ENCODE measurements at places on chromosomes 11 and 22. TPM values are rescaled to one million over a fixed set of nuclear protein-coding genes. Genes with fewer than 3 reads are reported as not detected.

DNA sequence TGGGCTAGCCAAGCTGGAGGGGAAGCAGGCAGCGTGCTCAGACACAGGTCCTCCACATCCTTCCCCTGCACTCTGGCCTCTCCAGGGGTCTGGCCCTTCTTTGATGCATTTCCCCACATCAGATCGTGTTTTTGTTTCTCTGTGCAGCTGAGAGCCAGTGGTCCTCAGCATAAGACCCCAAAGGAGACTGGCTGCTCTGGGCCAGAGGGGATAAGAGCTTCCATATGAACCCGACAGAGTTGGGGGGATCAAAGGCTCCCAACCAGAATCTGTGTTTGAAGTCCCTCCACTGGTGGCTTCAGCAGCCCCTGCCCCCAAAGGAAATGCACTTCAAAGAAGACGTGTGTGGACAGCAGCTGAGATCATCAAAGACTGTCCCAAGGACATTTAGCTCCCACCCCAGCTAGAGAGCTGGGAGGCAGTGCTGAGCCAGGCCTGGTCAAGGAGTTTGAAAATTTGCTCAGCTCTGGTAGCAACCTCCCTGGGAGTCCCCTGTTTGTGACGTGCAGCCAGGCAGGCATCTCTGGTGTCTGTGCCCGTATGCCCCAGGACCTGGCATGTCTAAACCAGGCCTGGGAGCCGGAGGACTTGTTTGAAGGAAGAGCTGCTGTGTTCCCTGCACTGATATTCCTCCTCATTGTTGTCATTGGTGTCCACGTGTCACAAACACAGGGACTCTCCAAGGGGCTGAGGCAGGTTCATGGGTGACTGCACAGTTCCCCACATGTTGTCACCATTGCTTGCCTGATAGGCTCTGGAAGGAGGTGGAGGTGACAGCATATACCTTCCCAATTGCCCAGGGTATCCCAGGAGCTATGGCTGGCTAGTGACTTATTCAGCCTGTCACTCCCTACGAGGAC is 99.0 kb downstream of the AMOTL1 start:
- no peak overlapping the region for H3K27ac ChIP-seq
- no peaks in the 10 kb centered on the region for H3K4me1 ChIP-seq
- H3K4me3 ChIP-seq, result no peak overlapping the region
- peaks cover 61% of the 10 kb centered on the region for H3K36me3 ChIP-seq

DNA sequence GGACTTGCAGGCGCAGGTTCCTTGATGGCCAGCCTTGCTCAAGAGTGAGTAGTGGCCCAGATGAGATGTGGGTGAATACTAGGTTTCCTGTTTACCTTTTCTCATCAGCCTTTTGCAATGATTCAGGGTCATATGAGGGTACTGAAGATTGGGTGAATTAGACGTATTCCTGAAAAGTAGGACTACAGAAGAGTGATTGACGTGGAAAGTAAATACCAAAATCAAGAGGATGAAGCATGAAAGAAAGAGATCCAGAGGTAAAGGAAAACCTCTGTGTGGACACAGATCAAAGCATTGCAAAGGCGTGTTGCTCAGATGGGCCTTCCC is 59.9 kb downstream of the CYB5R2 start:
- H3K4me3 ChIP-seq, result no peak overlapping the region
- DNase-seq, result no peak
- no peaks in the 10 kb centered on the region for H3K4me1 ChIP-seq
- no peak overlapping the region for H3K27ac ChIP-seq
- no peaks in the 10 kb centered on the region for H3K27me3 ChIP-seq
- no peaks in the 10 kb centered on the region for H3K36me3 ChIP-seq

- no peak for DNase-seq
- H3K27ac ChIP-seq, result no peak overlapping the region
- no peaks in the 10 kb centered on the region for H3K4me1 ChIP-seq
- peaks cover 22% of the 10 kb centered on the region for H3K36me3 ChIP-seq
- no peak overlapping the region for H3K4me3 ChIP-seq
Measured at GRCh38 chr11:10774811-10775210, 23.8 kb downstream of the CTR9 start.

Gene SCGB2A2
- total RNA-seq, result not detected

Gene HMOX1
- 14.2 TPM for total RNA-seq
